ENCODE measurements at places on chromosomes 7 and 10.

DNA sequence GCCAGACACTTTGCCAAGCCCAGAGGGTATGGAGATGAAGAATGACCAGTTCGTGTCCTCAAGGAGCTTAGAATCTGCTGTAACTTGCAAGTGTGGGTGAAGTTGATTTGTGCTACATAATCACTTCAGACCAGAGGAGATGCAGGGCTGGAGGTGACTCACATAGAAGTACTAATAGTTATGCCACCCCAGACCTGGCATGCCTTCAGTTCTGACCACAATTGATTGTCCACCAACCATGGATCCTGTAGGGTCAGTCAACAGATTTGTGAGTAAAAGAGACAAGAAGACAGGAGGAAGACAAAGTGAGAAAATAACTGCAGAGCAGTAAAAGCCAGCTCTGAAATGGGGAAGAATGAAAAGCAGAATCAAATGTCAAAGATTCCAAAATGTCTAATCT, 51.2 kb upstream of the BMPER start:
- DNase-seq, result no peak

DNA sequence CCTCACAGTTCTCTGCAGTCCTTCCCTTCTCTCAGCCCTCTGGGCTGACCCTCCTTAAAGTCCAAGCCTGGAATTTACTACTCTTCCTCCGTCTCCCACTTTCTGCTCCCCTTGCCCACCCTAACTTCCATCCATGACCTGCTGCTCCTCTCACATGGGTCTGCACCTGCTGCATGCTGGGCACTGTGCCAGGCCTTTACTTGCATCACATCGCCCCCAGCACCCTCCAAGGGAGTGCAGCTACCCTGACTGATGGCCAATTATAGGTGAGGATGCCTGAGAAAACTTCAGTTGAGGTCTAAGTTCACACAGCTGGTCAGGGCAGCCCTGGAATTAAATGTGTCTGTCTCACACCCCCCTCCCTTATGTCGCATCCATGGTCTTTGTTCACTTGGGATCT, 53.6 kb upstream of the ZPBP start:
- DNase-seq, result no peak

- DNase-seq, result no peak
Observed at GRCh38 chr10:50291261-50291850, 40.0 kb upstream of the ASAH2 start.

DNA sequence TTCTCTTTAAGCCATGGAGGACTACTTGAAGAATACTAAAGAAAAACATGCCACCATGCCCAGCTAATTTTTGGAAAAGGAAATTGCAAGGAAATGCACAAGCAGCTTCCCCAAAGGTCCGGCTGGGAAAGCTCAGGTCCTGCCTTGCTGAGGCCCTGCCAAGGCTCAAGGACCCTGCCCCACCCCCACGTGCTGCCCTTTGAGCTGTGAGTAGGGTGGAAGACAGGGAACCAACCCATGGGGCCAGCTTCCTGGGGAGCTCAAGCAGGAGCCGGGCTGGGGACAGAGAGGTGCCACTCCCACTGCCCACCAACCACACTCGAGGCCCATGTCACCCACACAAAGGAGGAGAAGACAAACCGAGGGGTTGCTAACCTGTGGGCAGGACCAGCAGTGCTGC, 78.2 kb downstream of the SLIT1 start:
- no peak for DNase-seq

DNA sequence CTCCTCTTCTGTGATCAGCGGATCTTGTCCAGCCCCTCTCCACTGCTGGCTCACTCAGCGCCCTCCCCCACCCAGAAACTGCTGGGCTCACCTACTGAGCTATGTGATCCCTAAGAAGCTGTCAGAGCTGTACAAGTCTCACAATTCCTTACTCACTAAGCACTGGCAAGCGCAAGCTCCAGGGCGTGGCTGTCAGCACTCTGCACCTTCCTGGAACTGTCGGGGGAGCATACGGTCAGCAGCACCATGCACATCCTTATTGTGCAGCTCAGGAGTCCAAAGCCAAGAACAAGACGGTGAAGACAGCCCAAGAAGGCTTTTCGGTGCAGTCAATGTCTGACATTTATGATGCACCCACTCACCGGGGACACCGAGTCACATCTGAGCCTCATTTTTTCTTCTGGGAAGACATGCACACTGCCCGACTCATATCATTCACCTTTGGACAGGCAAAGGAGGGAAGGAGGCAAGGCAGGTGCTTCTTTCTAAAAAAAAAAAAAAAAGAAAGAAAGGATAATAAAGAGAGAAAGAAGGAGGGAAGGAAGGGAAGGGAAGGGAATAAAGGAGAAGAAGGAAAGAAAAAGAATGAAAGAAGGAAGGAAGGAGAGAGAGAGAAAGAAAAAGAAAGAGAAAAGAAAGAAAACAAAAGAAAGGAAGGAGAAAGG, 56.3 kb downstream of the ASB13 start:
- no peak for DNase-seq

GRCh38 chr10:126907423-126907970, 2.3 kb downstream of the DOCK1 start:
- DNase-seq, result no peak

DNA sequence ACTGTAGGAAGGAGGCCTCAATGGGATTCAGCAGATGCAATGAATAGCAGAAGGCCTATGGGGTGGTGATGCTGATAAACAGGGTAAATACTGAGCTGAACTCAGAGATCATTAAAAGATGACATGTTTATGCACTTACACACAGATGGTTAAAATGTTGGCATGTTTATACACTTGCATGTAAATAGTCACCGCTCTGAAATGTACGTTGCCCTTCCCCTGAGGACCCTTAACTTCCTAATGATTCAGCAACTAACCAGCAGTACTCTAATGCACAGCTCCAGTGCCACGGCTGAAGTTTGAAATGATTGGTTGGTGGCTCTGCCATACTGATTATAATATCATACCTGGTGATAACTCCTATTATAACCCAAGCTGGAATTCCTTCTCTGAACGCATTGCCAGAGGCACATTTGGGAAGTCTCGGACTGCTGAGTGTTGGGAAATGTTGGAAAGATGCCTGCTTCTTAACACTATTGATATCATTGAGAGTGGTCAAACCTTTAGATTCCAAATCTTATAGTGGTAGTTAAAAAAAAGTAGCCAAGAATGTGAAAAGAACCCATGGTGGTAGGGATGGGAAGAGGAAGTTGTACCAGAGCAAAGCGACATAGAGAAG, 3.7 kb upstream of the CAV1 start:
- no peak for DNase-seq

- no peak for DNase-seq
Observed at GRCh38 chr10:6145166-6145987, 56.5 kb downstream of the RBM17 start.

DNA sequence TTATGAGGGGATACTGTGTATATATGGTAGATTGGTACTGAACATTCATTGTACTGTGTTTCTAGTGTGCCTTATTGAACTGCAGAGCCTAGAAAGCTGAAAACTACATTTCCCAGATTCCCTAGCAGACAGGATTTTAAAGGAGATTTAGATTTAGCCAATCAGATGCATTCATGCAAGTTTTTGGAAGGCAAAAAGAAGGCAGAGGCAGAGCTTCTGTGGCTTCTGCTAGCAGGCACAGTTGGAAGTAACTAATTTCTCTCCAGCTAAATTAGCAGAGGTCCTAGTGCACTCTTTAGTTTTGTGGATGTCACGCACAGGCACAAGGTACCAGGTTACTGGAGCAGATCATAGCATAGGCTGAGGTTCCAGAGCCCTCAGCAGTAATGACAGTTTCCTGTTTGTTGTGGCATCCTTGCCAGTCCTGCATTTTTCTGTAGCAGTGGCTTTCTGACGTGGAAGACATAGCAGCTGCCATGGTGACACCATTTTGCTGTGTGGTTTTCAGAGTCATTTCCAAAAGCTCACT, 83.7 kb upstream of the CCDC71L start:
- DNase-seq, result no peak

GRCh38 chr7:127578711-127579275, 6.6 kb downstream of the GCC1 start:
- DNase-seq, result no peak

DNA sequence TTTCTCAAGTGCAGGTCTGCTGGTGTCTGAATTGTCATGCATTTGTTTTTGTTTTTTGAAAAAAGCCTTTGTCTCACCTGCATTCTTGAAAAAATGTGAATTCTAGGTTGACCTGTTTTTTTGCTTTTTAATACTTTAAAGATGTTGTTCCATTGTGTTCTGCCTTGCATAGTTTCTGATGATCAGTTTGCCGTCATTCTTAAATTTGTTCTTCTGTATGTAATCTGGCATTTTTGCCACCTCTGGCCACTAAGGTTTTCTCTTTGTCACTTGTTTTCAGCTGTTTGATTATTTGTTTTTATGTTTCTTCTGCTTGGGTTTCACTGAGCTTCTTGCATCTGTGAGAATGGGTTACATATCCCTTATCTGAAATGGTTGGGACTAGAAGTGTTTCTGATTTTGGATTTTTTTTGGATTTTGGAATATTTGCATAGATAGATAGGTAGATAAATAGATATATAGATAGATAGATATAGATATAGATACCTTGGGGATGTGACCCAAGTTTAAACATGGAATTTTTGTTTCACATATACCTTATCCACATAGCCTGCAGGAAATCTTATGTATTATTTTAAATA, 16.5 kb downstream of the MGMT start:
- no peak for DNase-seq

GRCh38 chr10:93245147-93245546, 171.5 kb downstream of the CYP26A1 start:
- no peak for DNase-seq

DNA sequence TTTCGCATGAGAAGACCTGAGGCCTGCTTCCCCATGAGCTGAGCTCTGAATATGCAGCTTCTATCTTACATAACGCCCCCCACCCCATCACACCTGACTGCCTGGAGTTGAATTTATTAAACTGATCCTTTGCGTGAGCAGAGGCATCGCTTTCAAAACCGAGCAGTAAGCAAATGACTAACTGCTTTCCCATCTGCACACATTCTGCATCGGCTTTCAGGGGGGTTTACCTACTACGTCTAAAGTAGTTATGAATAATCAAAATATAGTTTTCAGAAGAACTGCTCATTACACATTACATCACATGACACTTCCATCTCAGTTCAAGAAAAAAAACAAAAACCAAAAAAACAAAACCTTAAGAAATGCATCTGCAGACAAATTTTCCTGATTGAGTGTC, 54.7 kb upstream of the EGR2 start:
- DNase-seq, result no peak

- DNase-seq, result no peak
Observed at GRCh38 chr10:96377816-96378294, 19.1 kb upstream of the OPALIN start.

DNA sequence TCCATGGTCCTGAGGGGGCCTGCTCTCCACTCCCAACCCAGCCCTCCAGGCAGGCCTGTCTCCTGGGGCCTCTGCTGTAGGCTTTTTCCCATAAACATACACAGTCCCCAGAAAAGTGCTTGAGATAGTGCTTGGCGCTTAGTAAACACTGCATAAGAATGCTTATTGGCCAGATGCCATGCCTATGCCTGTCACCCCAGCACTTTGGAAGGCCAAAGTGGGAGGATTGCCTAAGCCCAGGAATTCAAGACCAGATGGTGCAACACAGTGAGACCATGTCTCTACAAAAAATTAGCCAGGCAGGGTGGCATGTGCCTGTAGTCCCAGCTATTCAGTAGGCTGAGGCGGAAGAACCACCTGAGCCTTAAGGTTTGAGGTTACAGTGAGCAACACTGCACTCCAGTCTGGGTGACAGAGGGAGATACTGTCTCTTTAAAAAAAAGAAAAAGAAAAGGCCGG, 24.6 kb upstream of the ASL start:
- DNase-seq, result no peak

- DNase-seq, result peak; percentile 31
Observed at GRCh38 chr7:117127585-117128168, 174.4 kb downstream of the ST7 start.

- no peak for DNase-seq
Observed at GRCh38 chr7:158302274-158303070, 285.2 kb downstream of the PTPRN2 start.

- DNase-seq, result no peak
Observed at GRCh38 chr10:100968863-100969186, 479 bp upstream of the SEMA4G start.

- no peak for DNase-seq
Observed at GRCh38 chr10:10492420-10492819, 525.3 kb upstream of the CELF2 start.

DNA sequence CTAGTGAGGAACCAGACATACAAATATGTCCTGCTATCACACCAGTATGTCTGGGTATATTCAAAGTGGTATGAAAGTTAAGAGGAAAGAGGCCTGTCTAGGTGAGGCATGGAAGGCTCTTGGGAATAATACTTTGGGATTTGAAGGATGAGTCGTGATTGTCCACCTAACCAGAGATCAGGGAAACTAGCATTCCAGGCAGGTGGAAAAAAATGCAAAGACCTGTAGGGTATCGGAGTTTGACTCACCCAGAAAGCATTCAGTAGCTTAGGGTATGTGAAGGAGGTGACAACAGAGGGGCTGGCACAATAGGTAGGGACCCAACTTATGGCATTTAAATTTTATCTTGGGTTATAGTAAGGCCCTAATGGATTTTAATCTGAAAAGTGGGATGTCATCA, 950 bp upstream of the GCC1 start:
- no peak for DNase-seq
